ENCODE measurements at places on chromosomes 1 and 21.

- no peak for DNase-seq
Observed at GRCh38 chr1:215425138-215425537, 142.0 kb upstream of the KCTD3 start.

- DNase-seq = no peak
Observed at GRCh38 chr1:73475316-73475870, 722.6 kb downstream of the LRRIQ3 start.

DNA sequence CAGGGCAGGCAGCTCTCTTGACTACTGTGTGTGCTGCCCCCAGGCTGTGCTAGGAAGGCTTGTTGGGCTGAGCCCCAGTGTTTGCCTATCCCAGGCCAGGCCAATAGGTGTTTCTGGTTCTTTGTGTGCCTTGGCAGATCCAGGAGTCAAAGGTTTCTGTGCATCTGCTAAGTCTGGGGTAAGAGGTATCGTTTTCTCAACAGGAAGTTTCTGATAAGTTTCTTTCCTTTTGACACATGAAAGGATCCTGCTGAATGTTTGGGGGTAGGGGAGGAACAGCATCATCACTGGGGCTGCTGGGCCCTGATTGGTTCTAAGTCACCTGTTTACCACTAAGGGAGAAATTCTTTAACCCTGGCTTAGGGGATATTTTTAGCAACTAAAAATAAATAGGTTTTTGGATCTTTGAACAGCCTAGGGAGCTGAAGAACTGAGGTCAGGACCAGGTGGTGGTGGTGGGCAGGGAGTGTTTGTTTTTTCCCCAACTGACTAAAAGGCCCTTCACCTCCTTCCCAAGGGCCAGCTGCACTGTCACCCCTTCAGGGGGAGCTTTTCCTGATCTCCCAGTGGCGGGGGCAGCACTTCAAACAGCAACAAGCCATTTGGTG is 85.1 kb downstream of the KCNN3 start:
- no peak for DNase-seq

- DNase-seq = no peak
Observed at GRCh38 chr1:224675590-224675989, 59.5 kb downstream of the CNIH3 start.

DNA sequence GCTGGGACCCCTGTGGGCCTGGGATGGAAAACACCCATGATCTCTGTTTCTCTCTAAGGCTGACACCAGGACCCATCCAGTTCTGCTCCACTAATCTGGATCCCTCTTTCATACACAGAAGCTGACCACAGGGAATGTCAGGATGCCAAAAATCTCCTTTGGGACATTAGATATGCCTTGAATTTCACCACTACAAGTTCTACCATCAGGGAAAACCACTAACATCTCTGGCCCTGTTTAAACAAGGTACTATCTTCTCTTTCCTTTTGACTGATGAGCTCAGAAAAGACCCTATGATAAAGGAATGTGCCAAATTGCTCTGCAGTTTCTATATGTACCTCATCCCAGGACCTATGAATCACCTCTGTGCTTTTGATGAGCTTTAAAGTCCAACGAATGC is 10.2 kb upstream of the PLXNA2 start:
- no peak for DNase-seq

DNA sequence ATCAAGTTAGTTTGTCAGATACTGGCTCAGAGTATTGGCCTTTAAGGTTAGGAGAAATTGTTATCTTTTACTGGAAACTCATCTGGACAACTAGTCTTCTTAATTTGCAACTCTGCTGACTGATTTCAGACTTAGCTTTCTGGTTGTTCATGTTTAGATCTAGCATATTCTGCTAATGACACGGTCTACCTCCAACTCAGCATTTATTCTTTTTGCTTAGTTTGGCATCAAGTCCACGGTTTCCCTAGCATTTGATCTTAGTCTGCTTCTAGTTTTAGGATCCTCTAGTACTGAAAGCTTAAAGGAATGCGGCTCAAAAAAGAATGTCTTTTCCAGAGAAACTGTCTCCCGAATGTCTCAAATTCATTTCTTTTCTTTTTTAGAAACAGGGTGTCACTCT is 75.6 kb upstream of the SLFNL1 start:
- DNase-seq = no peak

DNA sequence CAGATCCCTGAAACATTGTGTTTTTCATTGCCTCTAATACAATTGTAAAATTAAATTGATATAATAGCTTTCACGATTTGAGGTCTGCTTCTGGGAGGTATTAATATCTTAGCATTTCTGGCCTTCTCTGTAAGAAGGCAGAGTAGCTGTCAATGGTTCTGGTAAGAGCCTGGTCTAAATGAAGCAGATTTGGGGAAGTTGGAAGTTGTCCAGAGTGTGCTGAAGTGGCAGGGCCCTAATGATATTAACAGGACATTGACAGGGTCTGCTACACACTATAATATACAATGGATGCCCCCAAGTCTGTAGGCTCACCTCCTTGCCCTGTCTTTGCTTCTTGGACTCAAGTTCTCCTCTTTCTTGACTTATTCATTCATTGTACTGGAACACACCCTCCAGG is 99.5 kb downstream of the C4BPA start:
- DNase-seq = no peak

DNA sequence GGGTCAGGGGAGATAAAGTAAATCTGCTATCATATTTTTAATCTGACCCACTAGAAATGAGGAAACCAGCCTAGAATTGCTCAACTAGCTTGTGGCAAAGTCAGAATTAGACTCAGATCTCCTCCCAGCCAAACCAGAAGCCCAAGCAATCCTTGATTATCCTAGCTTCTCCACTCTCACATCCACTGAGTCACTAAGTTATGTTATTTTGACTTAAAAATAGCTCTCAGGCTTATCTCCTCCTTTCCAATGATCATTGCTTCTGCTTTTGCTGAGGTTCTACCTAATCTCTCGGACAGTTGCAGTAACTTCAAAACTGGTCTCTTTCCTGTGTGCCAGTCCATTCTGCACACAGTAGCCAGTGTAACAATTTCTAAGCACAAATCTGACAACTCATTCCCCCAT is 22.9 kb downstream of the OVAAL start:
- DNase-seq = no peak

GRCh38 chr21:35257413-35257812 is 208.3 kb upstream of the RUNX1 start:
- peak; percentile 81 for DNase-seq

GRCh38 chr1:153684892-153685291 is 6.4 kb downstream of the NPR1 start:
- no peak for DNase-seq

DNA sequence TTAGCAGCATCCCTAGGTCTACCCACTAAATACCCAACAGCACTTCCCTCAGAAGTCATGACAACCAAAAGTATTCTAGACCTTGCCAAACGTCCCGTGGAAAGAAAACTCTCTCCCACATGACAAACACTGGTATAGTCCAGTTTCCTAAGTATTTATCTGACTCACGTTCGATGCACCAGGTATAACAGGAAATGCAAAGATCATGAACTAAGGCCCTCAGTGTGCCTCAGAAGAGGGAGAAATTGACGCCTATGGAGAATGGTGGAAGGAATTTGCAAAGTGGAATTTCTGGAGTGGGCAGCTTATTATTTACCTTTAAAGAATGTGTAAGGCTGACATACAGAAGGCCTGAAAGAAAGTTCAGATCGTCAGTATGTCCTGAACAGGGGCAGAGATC is 523.6 kb upstream of the DAB1 start:
- DNase-seq = no peak

DNA sequence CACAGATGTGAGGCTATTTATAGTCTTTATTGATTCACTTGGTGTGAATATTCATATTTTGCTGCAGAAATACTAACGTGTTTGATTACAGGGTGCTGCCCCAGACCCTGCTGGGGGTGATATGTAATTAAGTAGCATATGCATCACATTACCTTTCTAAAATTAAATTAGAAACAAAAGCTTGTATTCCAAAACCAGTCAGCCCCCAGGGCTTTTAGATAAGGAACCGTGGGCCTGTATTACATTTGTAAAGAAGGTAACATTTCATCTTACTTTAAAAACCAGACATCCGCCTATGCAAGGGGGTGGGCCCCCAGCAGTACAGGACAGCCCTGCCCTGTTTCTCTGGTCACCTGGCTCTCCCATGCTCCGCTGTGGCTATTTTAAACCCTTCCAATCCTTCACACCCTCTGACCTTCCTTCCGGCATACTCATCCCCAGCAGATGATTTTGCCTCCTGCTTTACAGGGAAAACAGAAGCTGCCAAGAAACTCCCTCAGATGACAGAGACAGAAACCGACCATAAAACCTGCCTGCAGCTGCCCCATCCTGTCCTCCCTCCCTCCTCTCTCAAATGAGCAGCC is 22.0 kb upstream of the KCNC4 start:
- DNase-seq = no peak

- no peak for DNase-seq
Observed at GRCh38 chr1:87669674-87670073, 341.0 kb downstream of the LMO4 start.

DNA sequence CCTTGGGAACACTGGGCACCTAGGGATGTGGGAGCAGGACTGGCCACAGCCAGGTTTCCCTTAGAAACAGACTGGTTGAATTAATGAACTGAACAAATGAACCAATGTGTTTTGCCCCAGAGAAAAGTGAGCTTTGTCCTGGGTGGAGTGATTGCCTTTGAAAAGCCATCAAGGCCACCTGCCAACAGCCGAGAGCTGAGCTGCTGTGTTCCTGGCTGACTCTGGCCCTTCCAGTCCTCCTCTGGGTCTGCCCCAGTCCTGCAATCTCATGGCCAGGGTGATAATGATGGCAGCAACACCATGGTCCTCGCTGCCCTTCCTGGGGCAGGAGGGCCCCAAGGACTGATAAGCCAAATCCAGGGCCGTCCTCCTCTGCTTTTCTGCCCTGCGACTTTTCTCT is 18.2 kb upstream of the GJA9 start:
- DNase-seq = no peak

DNA sequence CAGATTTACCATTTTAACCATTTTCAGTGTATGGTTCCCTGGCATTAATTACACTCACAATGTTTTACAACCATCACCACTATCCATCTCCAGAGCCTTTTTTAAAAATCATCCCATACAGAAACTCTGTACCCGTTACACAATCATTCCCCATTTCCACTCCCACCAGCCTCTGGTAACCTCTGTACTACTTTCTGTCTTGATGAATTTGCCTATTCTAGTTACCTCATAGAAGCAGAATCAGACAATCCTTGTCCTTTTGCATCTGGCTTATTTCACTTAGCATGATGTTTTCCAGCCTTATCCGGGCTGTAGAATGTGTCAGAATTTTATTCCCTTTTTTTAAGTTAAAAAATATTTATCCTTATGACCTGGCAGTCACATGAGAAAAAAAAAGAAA is 33.0 kb downstream of the PGM1 start:
- no peak for DNase-seq

GRCh38 chr1:231724876-231725647 is 98.5 kb downstream of the DISC1 start:
- DNase-seq = no peak

GRCh38 chr1:221675880-221676800 is 65.7 kb downstream of the DUSP10 start:
- no peak for DNase-seq

DNA sequence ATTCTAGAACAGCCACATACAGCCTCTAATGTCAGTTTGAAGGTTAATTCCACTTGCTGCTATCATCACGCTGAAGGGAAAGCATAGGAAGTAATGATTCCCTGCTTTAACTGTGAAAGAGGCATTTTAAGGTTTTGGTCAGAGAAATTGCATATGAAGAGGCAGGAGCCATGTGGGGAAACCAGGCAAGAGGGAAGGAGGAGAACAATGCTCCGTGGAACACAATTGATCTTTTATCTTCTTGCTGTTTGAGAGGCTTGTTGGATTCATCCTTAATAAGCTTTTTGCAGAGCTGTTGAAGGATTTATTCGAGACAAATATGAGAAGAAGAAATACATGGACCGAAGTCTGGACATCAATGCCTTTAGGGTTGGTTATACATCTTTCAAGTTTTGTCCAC is 35.9 kb downstream of the SMAP2 start:
- DNase-seq = no peak

DNA sequence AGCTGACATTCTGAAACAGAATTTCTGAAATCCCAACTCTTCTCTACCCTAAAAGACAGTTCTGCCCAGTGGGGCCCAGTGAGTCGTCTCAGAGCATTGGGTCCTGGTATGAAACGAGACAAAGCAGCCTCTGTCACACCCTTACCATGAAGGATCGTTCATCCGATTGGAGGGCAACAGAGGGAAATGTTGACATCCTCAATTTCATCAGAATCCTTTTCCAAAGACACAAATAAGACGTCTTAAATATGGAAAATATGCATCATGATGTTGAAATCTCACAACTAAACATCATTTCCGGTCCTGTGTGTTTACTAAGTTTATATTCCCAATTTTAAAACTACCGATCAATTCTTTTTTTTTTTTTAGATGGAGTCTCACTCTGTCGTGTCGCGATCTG is 112.1 kb upstream of the SLC45A1 start:
- no peak for DNase-seq

GRCh38 chr1:24502065-24502708 is 449 bp upstream of the RCAN3 start:
- peak; percentile 71 for DNase-seq

GRCh38 chr1:230219174-230220067 is 152.4 kb downstream of the GALNT2 start:
- DNase-seq = no peak

GRCh38 chr21:35358008-35358407 is 308.9 kb upstream of the RUNX1 start:
- DNase-seq = no peak

GRCh38 chr1:63824451-63824850 is 50.6 kb downstream of the ROR1 start:
- no peak for DNase-seq

GRCh38 chr1:18582890-18583289 is 47.8 kb upstream of the PAX7 start:
- DNase-seq = no peak

DNA sequence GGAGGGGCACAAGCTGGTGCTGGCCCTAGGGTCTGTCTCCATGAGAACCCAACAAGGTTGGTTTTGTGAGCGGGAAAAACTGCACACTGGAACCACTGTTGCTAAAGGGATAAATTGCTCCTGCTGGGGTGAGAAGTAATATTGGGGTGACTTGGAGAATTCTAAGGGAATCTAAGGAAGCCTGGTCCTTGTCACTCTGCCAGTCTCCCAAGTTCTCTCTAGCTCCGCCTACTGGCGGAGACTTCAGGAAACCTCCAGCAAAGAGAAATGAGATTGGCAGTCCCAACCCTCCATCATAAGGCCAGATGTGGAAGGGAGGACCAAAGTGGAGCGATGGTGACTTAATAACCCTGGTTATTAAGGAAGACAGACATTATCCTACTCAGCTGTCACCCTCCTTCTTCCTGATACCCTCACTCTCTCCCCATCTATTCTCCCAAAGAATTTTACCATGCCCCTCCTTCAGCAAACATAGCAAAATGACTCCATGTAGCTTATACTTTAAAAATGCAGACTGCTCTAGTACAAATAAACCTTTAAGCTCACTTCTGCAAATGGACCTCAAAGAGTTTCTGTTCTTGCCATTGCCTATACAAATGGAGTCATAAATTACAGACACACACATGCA is 2.7 kb downstream of the LCE1F start:
- DNase-seq = no peak

- no peak for DNase-seq
Observed at GRCh38 chr1:202212787-202213186, 19.2 kb downstream of the LGR6 start.

GRCh38 chr1:200869376-200869752 is 3.4 kb upstream of the GPR25 start:
- no peak for DNase-seq

Data from right hindlimb (tissue), 1 donor.